Tibial nerve (tissue), 4 donors: ENCODE measurements at places on chromosomes 7 and 10.
A peak's percentile ranks its signal among the peaks of the same experiment; 100 is the strongest.

DNA sequence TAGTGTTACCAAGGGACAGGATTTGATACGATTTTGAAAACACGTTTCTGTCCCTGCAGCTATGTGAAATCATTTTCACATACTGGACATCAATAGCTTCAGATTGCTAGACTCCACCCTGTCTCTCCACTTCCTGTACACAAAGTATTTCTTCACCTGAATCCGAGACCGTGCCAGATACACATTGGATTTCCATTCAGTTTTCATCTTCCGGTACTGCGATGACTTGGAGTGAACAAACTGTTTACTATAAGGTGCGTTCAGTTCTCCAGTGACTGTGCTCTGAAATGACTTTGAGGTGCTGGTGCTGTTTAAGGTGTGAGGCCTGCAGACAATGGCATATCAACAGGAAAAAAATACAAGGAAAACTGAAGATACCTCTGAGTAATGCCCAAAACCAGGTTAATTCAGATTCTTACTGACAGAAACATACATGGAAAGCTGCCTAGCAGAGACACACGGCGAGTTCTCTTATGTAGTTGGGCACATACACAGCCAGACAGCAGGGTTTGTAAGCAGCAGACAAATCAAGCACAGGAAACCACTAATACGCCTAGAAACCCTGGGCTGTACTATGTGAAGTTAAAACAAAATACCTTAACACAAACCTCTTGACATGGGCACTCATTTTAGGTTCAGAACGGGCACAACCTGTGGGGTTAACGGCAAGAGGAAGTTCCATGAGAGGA lies 119.2 kb downstream of the GALNT11 start:
- no peak for DNase-seq

DNA sequence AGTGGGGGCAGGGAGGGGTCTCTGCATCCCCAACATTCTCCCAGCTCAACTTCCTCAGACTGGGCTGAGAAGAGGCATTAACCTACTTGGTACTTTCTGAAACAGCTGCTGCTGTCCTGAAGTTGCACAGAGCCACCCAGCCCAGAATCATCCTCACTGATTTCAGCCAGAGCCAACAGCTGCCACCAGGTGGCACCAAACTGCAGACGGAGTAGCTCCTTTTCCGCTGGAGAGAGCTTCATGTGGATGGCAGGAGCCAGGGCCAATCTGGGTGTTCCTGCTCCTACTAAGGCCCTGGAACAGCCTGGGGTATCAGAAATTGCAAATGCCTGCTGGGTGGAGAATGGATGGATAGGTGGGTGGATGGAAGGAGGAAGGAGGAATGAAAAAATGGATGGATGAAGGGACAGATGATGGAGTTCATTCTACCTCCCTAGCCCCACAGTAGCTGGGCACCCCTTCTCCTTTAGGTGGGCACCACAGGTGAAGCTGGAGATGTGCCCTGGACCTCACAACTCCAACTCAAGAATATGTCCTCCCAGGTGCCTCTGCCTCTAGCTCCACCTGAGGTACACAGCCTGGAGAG lies 11.8 kb upstream of the DRGX start:
- DNase-seq: peak; percentile 84

DNA sequence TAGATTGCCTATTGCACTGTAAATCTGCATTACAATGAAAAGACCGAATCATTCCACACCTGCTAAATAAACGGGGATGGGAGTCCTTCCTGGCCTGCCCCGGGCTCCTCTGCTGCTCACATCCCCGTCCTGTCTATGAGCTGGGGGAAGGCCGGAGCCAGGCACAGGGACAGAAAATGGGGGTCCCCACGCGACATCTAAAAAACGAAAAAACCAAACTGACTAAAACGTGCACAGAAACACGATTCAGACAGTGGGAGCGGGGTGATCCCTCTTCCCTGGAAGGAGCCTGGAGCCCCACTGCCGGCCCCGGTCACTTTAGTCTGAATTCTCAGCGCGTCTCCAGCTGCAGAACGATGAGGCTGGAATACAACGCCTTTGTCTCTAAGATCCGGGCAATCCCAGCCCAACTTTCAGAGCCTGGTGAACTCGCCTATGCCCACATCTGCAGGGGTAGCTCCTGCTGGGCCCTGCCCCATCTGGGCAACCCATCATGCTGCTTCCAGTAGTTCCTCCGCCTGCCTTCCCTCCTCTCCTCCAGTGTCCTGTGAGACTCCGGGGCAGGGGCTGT lies 78.0 kb downstream of the ADARB2 start:
- DNase-seq: no peak

- no peak for DNase-seq
These were observed 39.5 kb downstream of the CPED1 start for GRCh38 chr7:121027761-121028669.

DNA sequence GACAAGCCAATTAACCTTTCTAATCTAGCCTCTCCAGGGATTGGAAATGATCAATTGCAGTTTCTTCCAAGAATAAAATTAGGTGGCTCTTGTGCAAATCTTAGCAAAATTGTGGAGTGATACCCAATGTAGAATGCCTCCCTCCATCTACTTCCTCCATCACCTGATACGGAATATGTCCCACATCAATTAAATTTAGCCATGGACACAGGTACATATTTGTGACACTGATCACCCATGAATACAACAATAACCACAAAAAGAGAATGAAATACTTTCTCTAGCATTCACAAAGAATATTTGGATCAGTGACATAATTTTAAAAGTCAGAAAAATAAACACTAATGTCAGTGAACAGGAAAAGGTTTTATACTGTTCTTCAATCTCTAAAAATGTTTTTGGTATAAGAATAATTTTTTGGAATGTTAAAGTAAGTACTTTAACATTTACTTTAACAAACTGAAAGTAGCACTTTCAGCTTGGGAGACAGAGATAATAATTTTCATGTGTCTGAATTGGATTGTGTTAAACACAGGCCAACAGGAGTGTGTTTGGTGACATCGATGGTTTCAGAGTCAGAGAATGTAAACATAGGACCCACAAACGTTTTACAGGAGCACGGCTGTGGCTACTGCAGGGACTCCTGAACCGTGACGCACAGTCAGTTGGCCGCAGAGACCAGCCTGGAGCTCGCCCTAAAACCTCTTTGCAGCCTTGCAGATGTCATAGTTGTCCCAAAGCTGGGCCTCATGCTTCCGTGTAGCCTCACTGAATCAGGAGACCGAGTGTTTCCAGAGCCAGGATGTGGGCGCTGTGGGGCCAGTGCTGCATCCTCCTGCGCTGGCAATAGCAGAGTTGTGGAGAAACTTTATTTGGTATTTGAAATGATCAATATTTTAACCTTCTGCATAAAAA lies 7.2 kb downstream of the RBM20 start:
- no peak for DNase-seq

DNA sequence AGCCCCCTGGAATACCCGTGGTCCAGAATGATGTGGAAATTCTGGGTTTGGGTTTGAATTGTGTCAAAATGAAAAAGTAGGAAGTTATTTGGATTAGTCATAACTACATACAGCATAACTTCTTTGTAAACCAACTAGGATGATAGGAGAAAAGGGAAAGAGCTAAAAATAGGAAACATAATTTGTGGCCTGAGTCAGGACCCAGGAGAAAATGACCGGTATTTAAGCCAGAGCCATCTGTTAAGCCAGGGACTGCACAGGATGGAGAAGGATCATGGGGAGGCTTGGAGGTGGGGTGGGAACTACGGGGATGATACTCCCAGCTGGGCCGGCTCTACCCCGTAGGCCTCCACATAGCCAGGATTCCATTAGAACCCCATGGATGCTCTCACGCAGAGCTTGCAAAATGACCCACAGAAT lies 98.6 kb downstream of the MYOF start:
- DNase-seq: no peak

GRCh38 chr7:149310113-149310836 lies 48.3 kb downstream of the ZNF783 start:
- DNase-seq: no peak

GRCh38 chr10:37948210-37948609 lies 28.2 kb downstream of the ZNF25 start:
- DNase-seq: no peak
